Natural killer cell treated with Interleukin-12 subunit alpha and Interleukin-12 subunit beta and Interleukin-15 and Interleukin-18, amount 100 ng/mL, for 72 hours (primary cell): ENCODE measurements at places on chromosomes 4 and X.

GRCh38 chr4:20532871-20533870 lies 167.1 kb upstream of the PACRGL start:
- no peak for DNase-seq

DNA sequence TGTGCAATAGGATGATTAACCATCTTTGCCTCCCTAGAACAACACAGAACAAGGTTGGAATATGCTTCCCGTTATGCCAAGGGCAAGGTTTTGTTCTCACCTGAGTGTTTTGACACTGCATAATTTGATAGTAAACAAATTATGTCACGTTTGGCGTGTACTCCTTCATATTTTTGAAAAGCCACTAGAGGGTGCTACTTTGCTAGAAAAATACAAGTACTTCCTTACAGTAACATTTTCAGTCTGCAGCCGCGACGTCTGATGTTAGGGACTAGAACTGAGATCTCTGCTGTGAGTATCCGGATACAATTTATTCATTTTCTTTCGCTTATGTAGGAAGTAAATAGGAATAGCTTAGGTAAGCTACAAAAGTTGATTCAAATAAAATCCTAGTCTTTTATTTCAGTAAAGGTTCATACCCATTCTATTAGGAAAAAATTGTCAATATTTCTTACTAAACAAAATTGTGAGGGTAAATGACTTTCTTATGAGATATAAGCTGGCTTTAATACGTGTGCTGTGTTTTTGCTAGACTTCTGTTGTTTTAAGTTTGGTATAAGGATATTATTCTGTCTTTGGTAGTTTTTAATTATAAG lies 181.1 kb upstream of the WDFY3 start:
- no peak for DNase-seq

- DNase-seq, result no peak
These were observed 53.2 kb upstream of the TNIP3 start for GRCh38 chr4:121217351-121217750.

- no peak for DNase-seq
These were observed 175.7 kb upstream of the SPIN4 start for GRCh38 chrX:63526863-63527262.

- DNase-seq, result no peak
These were observed 148.9 kb downstream of the GALNTL6 start for GRCh38 chr4:171962110-171962509.

DNA sequence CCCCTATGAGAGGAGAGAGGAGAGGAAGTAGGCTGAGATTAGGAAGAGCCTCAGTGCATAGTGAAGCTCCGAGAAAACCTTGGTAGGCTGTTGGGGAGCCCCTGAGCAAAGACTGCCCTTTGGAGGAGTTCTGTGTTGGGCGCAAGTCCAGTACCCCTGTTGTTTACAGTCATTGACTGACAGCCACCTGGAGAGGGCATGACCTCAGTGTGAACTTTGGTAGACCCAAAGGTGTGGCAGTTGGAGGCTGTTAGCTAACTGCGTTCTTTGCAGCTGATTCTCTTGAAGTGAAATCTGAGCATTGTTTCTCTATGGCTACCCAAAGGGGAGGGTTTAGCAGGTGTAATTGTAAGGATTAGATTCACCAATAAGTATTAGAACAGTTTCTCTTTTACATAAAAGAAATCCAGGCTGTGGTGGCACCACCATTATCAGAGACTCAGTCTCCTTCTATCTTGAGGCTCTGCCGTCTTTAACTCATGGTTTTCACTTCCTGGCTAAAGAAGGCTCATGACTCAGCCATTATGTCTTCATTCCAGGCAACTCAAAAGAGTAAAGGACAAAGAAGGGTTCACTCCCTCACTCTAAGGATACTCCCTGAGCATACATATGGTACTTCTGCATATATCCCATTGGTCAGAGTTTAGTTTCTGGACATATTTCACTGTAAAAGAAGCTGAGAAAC lies 33.4 kb downstream of the ANXA3 start:
- DNase-seq, result no peak

GRCh38 chr4:8163026-8163425 lies 4.4 kb upstream of the ABLIM2 start:
- no peak for DNase-seq
